Stimulated activated CD4-positive, alpha-beta T cell treated with anti-CD3 and anti-CD28 coated beads, TNF-alpha, amount 100 ng/mL, for 1 hour (primary cell): ENCODE measurements at places on chromosomes 12 and 14.

DNA sequence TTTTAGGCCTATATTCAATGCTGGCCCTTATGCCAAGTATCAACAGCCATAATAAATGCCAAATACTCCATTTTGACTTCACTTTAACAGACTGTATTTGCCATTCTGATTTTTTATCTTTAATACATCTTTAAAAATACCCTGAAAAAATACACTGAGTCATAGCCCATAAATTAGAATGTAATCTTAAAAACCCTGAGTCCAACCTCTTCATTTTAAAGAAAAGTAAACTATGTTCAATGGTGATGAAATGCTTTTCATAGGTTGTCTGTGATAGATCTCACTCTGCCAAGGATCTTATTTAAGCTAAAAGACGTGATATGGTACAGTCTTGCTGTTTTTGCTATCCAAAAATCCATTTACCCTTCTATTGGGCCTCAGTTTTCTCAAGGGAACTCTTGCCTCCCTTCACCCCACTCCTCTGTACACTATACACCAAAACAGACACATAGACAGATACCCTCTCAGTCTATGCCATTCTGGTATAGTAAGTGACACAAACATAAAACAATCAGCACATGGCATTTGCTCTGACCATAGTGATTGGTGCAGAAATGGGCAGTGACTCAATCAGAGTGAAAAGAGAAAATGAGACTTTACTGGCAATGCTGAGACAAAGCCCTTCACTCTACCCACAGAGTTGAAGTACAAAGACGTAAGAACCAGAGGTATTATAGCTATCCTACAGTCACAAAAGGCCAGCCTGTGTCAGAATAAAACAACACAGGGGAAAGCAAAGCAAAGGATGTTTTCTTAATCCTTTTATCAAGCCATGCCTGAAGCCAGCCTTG, 49.1 kb downstream of the BTG1 start:
- DNase-seq = no peak

DNA sequence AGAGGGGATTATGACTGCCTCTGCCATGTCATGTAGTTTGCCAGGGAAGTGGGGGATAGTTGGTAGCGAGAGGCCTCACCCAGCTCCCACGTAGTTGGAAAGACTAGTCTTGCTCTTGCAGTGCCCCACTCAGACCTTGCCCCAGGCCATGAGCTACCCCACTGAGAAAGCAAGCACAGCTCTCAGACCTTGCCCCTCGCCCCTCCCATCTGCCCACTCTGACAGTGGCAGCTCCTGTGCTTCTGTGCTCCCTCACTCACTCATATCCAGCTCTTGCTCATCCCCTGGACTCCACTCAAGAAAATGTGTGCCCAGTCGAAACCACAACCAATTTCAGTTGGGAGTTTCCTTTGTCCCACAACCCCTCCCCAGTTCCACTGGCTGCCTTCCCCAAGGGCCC, 55.5 kb upstream of the BDKRB2 start:
- no peak for DNase-seq

DNA sequence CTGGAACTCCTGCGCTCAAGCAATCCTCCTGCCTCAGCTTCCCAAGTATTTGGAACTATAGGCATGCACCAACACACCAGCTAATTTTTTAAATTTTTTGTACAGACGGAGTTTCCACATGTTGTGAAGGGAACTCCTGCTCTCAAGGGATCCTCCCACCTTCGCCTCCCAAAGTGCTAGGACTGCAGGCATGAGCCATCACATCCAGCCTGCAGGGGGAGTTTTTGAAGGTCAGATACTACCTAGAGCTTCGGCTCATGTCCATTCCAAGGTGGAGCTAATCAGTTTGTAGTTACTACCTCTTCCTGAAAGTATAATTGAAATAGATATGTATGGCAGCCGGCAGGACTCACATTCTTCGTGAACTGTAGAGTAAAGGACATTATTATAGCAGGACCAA, 3.7 kb upstream of the TAS2R19 start:
- no peak for DNase-seq

DNA sequence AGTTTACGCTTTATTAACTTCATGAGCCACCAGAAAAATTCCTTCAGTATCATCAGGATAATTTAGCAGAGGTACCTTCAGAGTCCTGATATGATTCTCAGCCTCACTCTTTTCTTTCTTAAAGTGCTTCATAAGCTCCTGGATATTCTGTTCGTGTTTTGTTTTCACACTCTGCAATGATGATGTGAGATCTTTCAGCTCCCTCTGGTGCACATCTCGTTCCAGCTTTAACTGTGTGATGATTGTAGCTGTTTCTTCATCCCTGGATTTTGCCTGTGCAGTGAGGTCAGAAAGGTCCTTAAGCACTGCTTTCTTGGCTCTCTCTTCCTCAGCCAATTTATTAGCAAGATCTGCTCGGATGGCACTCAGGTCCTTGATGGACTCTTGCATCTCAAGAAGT, 156.7 kb downstream of the CEP128 start:
- DNase-seq = no peak

- no peak for DNase-seq
These were observed 10.4 kb upstream of the GPR132 start for GRCh38 chr14:105075379-105076295.

DNA sequence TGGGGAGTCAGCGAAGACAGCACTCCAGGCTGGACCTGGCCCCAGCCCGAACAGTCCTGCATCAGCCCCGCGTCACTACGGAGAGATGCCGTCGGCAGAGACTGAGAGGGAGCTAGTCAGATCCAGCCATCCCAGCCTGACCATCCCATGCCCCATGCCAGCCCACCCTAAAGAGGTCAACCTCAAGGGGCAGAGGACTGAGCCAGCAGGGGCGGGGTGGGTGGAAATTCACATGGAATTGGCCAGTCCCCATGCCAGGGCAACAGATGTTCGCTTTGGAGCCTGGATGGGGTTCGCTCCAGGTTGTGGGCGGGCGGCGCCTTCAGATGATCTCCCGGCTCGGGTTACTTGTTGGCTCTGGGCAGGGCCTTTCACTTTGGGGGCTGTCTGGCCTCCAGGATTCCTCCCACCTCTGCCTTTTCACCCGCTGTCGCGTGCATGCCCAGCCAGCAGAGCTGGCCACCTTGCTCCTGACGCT, 154.3 kb downstream of the TSPAN9 start:
- no peak for DNase-seq

GRCh38 chr14:99995700-99996356, 69.4 kb upstream of the EVL start:
- peak; percentile 39 for DNase-seq

DNA sequence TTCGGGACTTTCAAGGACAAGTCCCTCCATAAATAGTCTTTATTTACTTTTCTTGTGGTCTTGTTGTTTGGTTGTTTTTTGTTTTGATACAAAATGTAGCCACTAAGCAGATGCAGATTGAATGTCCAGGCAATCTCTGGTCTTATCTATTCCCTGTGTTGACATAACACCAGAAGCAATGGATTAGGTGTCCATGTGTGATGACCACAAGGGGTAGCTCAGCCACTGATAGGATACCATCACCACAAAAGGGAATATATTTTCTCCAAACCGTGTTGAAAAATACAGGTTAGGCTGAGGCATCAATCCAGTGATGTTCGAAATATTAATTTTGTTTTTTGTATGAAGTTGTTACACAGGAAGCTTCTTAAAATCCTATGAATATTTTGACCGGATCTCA, 196.3 kb downstream of the EPS8 start:
- DNase-seq = no peak
